ENCODE measurements at places on chromosomes 3 and 15. TPM values are rescaled to one million over a fixed set of nuclear protein-coding genes. Genes with fewer than 3 reads are reported as not detected.

Gene GATA2
- polyA plus RNA-seq: 50.6 TPM

Gene C3orf85
- 18.6 TPM for polyA plus RNA-seq

Gene TMEM158
- polyA plus RNA-seq: 5.8 TPM

Gene CHL1
- polyA plus RNA-seq: 15.9 TPM

Gene CPNE9
- polyA plus RNA-seq: 0.10 TPM

Gene C3orf49
- polyA plus RNA-seq: 1.1 TPM

Gene GOLGA6L1
- not detected for polyA plus RNA-seq

Gene DCBLD2
- 44.1 TPM for polyA plus RNA-seq

Gene SPSB4
- polyA plus RNA-seq: 14.6 TPM

Gene SERPINI1
- polyA plus RNA-seq: 45.9 TPM

Gene XCR1
- 0.56 TPM for polyA plus RNA-seq

Gene C3orf80
- polyA plus RNA-seq: 0.33 TPM

Gene HRG
- 2.5 TPM for polyA plus RNA-seq

Measured in renal pelvis (tissue), 12 donors.